ENCODE measurements at places on chromosomes 3 and 15. TPM values are rescaled to one million over a fixed set of nuclear protein-coding genes. Genes with fewer than 3 reads are reported as not detected.

CLDN1 gene
- total RNA-seq: 10.4 TPM

PATL2 gene
- 0.30 TPM for total RNA-seq

HCLS1 gene
- total RNA-seq: 6.5 TPM

CDCP1 gene
- 76.4 TPM for total RNA-seq

AP3S2 gene
- 86.1 TPM for total RNA-seq

ZMYND10 gene
- total RNA-seq: 0.88 TPM

GP9 gene
- not detected for total RNA-seq

SCG5 gene
- total RNA-seq: 30.9 TPM
